ENCODE measurements at places on chromosomes 6 and 20. TPM values are rescaled to one million over a fixed set of nuclear protein-coding genes. Genes with fewer than 3 reads are reported as not detected.
A peak's percentile ranks its signal among the peaks of the same experiment; 100 is the strongest.

DNA sequence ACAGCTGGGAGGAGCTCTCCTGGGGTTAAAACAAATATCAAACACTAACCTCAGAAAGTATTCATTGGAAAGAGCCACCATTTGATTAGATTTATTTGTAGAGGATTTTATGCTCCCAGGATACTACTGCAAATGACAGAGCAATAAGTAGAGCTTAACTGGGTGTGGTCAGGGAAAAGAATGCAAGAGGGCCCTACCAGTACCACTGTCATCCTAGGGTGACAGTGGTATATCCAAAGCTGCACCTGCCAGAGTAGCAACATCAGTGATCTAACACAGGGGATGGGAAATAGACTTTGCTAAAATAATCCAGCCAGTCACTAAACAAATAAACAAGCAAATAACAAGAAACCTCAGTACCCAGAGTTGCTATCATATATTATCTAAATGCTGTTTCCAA lies 29.7 kb downstream of the ERGIC3 start:
- no peaks in the 10 kb centered on the region for H3K4me1 ChIP-seq
- no peaks in the 10 kb centered on the region for H3K27me3 ChIP-seq
- no peak overlapping the region for H3K27ac ChIP-seq
- no peaks in the 10 kb centered on the region for H3K36me3 ChIP-seq

DNA sequence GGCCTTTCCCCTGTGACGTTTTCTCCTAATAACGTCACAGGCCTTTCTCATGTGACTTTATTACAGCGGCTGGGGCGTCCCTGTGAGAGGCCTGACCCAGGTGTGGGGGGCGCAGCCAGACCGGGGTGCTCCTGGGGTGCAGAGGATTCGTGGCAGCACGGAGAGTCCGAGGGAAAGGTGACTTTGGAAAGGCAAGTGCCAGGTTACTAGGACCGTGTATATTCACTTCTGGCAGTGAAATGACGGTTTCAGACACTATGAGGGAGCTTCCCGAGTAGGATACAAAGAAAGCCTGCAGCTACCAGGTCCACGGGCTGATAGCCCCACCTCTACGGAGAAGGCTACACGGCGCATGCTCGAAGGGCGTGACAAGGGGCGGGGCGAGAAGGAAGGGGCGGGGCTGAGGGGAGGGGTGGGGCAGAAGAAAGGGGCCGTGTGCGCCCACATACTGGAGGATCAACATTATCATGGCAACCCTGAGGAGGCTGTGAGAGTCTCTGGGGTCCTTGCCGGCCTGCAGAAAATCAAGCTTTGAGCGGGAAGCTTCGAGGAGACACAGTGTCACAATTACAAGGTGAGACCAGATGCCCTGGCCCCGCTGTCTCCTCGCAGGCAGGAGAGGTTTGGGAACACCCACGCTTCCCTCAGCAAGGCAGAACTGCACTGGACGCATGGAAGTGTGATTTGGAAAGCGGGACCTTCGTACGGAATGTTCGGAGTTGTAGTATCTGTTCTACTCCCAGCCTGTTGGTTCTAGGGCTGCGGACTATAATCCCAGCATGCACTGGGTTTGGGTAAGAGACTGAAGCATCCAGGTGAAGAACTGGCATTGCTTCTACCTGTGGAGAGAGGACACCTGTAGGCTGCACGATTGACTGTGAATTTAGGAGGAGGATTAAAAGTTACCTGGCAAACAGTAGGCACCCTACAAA lies 54.4 kb upstream of the ZNF337 start:
- no peaks in the 10 kb centered on the region for H3K36me3 ChIP-seq
- no peaks in the 10 kb centered on the region for H3K4me1 ChIP-seq
- no peak overlapping the region for H3K27ac ChIP-seq
- peak overlapping the region; percentile 32 for H3K4me3 ChIP-seq

- no peaks in the 10 kb centered on the region for H3K4me1 ChIP-seq
- no peaks in the 10 kb centered on the region for H3K36me3 ChIP-seq
- H3K4me3 ChIP-seq, result no peak overlapping the region
- peaks cover 10% of the 10 kb centered on the region for H3K27me3 ChIP-seq
Measured at GRCh38 chr20:59351157-59352040, 51.0 kb downstream of the EDN3 start.

GRCh38 chr6:138105446-138105845 lies 1.8 kb downstream of the PERP start:
- H3K4me1 ChIP-seq, result peaks cover 18% of the 10 kb centered on the region
- H3K4me3 ChIP-seq, result no peak overlapping the region
- H3K27me3 ChIP-seq, result peaks cover 13% of the 10 kb centered on the region
- H3K36me3 ChIP-seq, result no peaks in the 10 kb centered on the region

DNA sequence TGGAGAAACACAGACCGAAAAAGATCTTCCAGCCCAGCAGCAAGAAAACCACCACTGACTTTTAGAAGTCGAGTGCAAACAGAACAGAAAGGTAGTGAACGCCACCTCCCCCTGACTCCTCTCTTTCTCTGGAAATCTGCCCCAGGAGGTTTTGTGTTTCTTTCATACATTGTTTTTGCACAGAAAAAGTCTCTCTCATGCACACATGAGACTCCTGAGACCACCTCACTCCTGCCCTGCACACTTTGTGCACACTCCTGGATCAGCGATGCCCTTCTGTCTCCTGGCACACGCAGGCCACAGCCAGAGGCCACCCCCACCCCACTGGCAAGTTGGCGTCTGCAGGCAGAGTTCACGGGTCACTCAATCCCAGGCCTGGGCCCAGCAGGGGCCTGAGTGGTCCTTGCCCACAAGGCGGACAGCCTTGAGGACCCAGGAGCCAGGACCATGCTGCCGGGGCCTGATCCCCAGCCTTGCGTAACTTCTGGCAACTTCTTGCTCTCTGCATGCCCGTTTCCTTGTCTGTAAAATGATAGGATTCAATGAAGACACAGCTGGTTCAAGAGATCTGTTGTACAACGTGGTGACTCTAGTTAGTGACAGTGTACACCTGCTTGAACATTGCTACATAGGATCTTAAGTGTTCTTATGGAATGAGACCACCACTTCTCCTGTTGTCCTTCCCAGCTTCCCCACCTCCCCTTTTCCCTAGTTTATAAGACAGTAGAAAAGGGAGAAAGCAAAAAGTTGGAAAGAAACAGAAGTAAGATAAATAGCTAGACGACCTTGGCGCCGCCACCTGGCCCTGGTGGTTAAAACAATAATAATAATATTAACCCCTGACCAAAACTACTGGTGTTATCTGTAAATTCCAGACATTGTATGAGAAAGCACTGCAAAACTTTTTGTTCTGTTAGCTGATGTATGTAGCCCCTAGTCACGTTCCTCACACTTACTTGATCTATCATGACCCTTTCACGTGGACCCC lies 30.2 kb upstream of the CST7 start:
- no peak overlapping the region for H3K4me3 ChIP-seq
- H3K27ac ChIP-seq, result no peak overlapping the region
- no peaks in the 10 kb centered on the region for H3K36me3 ChIP-seq
- DNase-seq, result no peak
- no peaks in the 10 kb centered on the region for H3K4me1 ChIP-seq

- H3K36me3 ChIP-seq, result no peaks in the 10 kb centered on the region
- no peak overlapping the region for H3K27ac ChIP-seq
- no peak for DNase-seq
- no peak overlapping the region for H3K4me3 ChIP-seq
Measured at GRCh38 chr20:830011-830521, 3.4 kb upstream of the FAM110A start.

GRCh38 chr20:25207960-25208534 lies 12.5 kb downstream of the ENTPD6 start:
- H3K4me3 ChIP-seq, result no peak overlapping the region
- H3K27ac ChIP-seq, result no peak overlapping the region
- peaks cover 13% of the 10 kb centered on the region for H3K36me3 ChIP-seq
- no peaks in the 10 kb centered on the region for H3K4me1 ChIP-seq

- H3K27ac ChIP-seq, result no peak overlapping the region
- no peak for DNase-seq
- H3K4me1 ChIP-seq, result no peaks in the 10 kb centered on the region
Measured at GRCh38 chr6:80151635-80152034, 45.2 kb downstream of the BCKDHB start.

- H3K4me1 ChIP-seq, result no peaks in the 10 kb centered on the region
- no peak overlapping the region for H3K27ac ChIP-seq
- no peaks in the 10 kb centered on the region for H3K27me3 ChIP-seq
- no peaks in the 10 kb centered on the region for H3K36me3 ChIP-seq
- no peak overlapping the region for H3K4me3 ChIP-seq
Measured at GRCh38 chr6:131377112-131377705, 195.8 kb upstream of the ARG1 start.

C6orf15 gene
- total RNA-seq, result not detected

- no peak for DNase-seq
- no peaks in the 10 kb centered on the region for H3K27me3 ChIP-seq
- no peak overlapping the region for H3K4me3 ChIP-seq
Measured at GRCh38 chr20:2327620-2328555, 32.1 kb downstream of the TGM3 start.

- no peak overlapping the region for H3K27ac ChIP-seq
- DNase-seq, result no peak
- H3K4me1 ChIP-seq, result no peaks in the 10 kb centered on the region
- H3K4me3 ChIP-seq, result no peak overlapping the region
- no peaks in the 10 kb centered on the region for H3K27me3 ChIP-seq
Measured at GRCh38 chr6:140095532-140095931, 721.1 kb upstream of the CITED2 start.

GRCh38 chr6:111417181-111417585 lies 65.8 kb downstream of the REV3L start:
- H3K27me3 ChIP-seq, result no peaks in the 10 kb centered on the region
- H3K4me1 ChIP-seq, result no peaks in the 10 kb centered on the region
- H3K36me3 ChIP-seq, result no peaks in the 10 kb centered on the region
- H3K4me3 ChIP-seq, result no peak overlapping the region
- no peak overlapping the region for H3K27ac ChIP-seq

RBM24 gene
- 0.19 TPM for total RNA-seq

MRAP2 gene
- not detected for total RNA-seq

All from T-cell (primary cell).